Dermis blood vessel endothelial cell (primary cell): ENCODE measurements at places on chromosomes 12 and 14.
A peak's percentile ranks its signal among the peaks of the same experiment; 100 is the strongest.

GRCh38 chr12:24418157-24418556, 468.7 kb upstream of the SOX5 start:
- no peak for DNase-seq

GRCh38 chr14:83287300-83287699, 1753.6 kb upstream of the SEL1L start:
- DNase-seq = no peak

DNA sequence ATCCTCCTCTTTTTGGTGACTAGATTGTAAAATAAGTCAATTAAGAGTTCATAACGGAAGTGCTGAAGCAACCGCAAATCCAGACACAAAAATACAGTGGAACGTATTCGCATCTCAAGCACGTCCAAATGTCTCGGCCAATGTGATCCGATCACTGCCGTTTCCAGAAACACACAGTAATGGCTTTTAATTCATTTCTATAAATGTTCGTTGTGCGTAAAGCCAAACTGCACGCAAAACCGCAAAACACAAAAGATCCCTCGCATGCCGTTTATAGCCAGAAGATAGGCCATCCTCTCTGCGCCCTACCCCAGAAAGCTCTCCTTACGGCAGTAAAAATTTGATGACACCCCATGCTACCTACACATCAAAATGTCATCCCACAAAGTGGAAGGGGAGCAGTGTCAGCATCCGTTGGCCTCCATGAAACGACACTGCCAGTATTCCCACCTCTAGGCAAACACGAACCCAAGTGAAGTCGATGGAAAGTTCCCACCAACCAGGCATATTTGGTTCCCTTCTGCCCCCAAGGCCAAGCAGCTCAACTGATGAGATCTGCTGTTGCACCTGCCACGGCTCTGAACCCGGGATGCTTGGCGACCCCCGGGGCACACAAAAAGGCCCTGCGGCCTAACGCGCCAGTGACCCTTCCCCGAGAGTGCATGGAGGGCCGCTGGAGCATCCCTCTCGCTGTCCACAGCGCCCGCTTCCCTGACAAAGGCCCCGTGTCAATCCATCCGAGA, 1.4 kb downstream of the HECTD4 start:
- peak; percentile 14 for DNase-seq

DNA sequence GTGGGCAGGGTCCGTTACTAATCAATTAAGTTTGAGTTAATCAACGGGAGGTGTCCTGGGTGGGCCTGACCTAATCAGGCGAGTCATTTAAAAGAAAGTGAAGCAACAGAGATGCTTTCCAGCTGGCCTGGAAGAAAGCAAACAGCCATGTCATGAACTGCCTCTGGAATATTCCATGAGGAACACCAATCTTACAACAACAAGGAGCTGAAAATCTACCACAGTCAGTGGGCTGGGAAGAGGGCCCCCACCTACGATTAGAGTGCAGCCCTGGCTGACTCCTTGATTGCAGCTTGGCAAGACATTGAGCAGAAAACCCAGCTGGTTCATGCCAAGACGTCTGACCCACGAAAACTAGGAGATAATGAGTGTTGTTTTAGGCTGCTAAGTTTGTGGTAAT, 56.2 kb downstream of the SSPN start:
- no peak for DNase-seq

DNA sequence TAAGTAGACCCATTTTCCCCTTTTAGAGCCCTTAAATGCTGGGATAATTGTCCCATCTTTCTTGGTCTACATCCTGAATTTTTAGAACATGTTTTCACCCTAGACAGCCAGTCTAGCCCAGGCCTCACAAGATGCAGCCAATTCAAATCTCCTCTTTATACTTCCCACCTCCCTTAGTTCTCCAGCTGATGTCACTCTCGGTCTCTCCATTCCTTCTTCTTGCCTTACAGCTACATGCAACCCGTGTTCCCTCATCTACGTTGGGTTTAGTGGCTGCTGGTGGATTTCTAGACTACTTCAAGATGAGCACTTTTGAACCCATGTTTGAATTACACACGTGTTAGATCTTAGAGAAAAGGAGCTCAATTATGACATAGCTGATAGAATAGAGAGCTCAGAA, 132.0 kb downstream of the PPM1H start:
- DNase-seq = no peak

DNA sequence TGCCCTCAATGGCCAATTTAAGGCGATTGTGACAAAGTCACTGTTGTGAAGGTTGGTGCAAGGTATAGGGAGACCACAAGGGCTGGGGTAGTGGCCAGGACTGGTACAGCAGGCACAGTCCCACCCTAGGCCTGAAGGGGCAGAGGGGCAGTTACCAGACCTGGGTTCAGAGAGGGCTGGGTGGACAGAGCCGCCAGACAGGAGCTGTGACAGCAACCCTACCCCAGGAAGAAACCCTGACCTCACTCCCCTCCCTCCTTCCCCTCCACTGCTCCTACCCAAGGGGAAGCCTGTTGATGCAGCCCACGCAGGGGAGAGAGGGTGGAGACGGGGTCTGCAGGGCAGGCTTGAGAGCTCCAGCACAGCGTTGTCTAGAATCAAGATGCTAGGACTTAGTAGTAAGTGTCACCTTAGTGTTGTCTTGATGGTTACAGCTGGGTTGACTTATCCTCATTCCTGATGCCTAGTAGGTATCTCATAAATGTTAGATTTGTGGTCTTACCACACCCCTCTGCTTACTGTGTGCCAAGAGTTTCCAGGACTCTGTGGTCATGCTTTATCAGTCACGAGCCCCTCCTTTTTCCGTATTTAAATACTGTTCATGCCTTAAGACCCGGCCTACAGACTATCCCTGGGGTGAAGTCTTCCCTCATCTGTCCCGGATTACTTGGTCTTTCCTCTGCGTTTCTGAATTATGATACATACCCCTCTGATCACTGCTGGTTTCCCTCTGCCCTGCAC, 14.4 kb downstream of the EML1 start:
- DNase-seq = no peak

DNA sequence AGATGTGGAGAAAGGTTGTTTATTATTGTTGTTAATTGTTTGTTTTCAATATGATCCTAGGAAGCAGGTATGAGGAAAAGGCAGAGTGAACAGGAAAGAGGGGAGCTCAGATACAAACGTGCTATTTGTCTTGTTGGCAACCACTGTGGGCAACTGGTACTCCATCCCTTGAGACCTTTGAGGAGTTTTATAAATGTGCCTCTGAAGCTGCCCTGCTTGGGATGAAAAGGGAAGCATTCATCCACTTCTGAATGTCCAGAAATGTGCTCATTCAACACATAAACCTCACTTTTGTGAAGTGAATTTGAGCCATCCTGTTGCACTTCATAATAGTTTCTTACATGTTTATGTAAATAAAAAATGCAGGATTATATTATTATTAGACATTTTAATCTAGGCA, 164.3 kb upstream of the PDZRN4 start:
- DNase-seq = no peak

GRCh38 chr12:118345355-118345754, 27.4 kb downstream of the TAOK3 start:
- no peak for DNase-seq

DNA sequence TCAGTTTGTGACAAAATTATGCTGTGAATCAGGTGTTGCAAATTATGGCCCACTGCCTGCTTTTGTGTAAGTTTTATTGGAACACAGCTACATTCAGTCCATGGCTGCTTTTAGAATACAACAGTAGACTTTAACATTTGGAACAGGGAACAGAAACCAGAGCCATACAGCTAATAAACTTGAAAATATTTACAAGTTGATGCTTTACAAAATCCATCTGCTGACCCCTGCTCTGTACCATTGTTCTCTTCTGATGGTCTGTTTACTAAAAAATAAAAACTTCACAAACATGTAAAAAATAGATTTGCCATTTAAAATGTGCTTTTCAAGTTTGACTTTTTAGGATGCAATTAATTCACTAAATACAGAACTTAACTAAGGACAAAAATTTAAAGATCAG, 20.8 kb downstream of the PSMA3 start:
- DNase-seq = no peak

GRCh38 chr12:21296751-21297406, 37.8 kb downstream of the SLCO1A2 start:
- DNase-seq = peak; percentile 43

GRCh38 chr14:36241183-36241582, 64.7 kb upstream of the PTCSC3 start:
- peak; percentile 10 for DNase-seq

DNA sequence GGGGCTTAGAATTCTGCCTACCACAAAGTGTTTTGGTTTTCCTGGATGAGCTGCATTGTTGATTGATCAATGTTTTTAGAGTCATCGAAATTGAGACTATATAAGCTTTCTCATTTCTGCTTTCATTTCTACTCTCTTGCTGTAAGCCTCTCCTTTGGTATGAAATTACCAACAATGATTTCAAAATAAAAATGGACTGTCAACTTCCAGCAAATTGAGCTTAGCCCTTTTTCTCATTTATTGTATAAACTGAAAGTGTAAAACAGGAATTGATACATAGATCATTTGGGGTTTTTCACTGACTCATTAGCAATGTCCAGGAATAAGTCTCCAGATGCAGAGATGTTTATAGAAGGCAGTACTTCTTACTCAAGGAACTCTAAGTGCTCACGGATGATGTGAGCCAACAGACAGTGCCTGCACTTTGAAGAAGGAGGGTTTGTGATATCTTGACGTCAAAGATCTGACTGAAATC, 20.0 kb upstream of the PCNX1 start:
- no peak for DNase-seq

- DNase-seq = no peak
Observed at GRCh38 chr12:62481843-62482540, 15.4 kb downstream of the MON2 start.

- peak; percentile 93 for DNase-seq
Observed at GRCh38 chr12:56078931-56079722, 838 bp upstream of the ERBB3 start.

DNA sequence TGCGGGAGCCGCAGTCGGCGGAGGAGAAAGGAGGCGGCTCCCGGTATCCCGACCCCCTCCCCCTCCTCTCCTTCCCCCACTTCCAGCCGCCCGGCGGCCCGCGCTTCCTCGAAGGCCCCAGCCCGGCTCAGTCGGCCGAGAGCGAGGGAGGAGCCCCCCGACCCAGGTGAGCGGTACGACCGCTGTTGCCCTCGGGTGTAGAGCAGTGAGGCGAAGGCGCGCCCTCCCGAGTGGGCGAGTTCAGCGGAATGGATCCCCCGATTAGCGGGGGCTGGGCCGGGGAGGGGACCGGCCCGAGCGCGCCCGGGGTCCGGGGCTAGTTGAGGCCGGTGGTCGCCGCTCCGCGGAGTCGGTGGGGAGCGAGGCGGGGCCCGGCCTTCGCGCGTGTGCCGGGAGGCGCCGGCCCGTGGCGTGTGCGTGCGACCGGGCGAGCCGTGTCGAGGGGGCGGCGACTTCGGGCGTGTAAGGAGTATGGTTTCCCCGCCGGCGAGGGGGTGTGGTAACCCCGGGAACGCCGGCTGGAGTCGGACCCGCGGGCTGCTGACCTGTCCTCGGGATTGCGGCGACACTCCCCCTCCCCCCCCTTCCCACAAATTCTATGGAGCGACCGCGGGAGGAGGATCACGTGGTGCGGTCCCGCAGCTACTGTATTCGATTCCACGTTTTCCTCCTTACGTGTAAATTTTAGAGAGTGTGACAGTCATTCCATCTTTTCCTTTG, 501 bp downstream of the RIMKLB start:
- DNase-seq = peak; percentile 64

GRCh38 chr12:54051026-54051842, 2.4 kb upstream of the HOXC4 start:
- DNase-seq = no peak

DNA sequence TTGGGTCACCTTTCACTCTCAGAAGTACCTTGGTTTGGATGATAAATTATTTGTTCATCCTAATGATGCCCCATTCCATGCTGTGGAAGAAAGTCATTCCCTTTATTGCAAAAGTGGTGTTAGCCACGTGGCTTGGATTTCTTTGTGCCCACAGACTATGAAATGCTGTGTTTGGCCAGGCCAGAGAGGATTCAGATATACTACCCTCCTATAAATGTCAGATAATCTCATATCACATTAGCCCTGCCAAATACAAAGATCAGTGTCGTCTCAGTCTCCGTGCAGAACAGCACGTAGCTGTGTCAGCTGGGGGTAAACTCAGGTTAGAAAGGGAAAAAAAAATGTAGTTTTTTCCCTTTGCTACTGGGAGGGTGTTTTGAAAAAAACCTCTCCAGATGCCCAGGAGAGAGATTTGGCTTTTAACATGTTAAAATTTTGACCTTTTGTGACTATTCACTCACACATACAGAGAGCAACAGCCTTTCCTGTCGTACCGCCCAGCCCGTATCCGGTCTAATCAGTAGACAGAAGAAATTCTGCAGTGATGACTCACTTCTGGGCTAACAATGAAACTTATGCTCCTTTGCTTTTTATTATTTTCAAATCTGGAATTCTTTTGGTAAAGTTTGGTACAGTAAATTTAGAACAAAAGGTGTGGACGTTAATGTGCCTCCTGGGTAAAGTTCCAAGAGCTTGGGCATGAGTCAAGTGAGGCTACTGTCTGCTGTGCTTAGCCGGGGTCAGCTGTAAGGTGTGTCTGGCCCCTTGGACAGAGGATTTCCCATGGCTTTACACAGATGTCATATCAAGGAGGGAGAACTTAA, 8.5 kb upstream of the PTPRB start:
- DNase-seq = peak; percentile 97

- no peak for DNase-seq
Observed at GRCh38 chr12:118680356-118680963, 300.9 kb upstream of the SRRM4 start.

- DNase-seq = peak; percentile 89
Observed at GRCh38 chr12:57213058-57213715, 3.4 kb upstream of the NXPH4 start.

GRCh38 chr14:30943694-30944093, 69.3 kb downstream of the COCH start:
- DNase-seq = peak; percentile 37

DNA sequence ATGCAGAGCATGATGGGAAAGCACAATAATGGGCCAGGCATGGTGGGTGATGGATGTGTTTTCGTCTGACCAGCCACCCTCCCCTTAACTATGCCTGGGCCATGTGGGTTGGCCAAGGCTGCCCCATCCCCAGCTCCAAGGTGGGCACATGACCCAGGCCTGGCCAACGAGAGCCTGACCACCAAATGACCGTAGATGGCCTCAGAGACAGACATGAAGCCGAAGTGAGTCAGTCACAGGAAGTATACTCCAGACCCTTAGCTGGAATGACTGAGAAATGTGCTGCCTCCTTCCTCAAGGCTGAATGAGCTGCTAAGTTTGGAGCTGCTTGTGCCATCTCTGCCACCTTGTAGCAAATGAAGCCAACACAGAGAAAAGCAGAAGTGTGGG, 233.6 kb downstream of the BCL11B start:
- no peak for DNase-seq

- DNase-seq = peak; percentile 87
Observed at GRCh38 chr12:117212563-117213190, 22.4 kb upstream of the FBXO21 start.

DNA sequence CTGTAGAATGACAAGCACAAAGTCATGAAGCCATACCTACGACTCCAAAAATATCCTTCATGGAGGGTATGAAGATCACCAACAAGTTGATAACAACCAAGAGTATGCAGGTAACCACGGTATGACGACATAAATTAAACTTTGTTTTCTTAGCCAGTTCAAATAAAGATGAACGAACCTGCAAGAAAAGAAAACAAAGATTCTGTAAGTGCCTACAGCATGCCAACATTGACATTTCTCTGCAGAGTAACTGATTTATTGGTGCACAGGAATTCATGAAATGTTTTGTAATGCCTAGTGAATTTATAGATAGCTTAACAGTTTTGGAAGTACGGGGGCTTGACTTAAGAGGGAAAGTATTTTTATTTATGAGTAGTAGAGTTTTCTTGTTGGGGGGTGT, 71.0 kb downstream of the SLC38A1 start:
- DNase-seq = no peak
